ENCODE measurements at places on chromosomes 3 and 15.

DNA sequence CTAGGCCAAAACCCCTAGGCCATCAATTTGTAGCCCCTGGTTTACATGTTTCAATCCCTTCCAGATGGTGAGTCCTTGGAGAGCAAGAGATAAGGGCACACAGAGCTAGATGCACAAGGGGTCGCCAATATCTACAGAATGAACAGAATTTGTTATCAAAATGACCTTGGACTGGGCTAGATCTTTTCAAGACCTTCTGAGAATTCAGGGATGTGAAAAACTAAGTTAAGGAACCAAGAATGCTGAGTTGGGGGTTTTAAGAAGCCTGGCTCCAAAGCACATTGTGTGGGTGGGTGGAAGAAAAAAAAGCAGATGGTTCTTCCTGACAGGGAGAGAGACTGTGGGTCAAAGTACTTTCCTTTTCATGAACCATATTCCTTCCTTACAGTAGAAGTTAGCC, 10.2 kb downstream of the CDCP1 start:
- DNase-seq = no peak

GRCh38 chr15:73617301-73617831, 15.8 kb downstream of the NPTN start:
- no peak for DNase-seq

DNA sequence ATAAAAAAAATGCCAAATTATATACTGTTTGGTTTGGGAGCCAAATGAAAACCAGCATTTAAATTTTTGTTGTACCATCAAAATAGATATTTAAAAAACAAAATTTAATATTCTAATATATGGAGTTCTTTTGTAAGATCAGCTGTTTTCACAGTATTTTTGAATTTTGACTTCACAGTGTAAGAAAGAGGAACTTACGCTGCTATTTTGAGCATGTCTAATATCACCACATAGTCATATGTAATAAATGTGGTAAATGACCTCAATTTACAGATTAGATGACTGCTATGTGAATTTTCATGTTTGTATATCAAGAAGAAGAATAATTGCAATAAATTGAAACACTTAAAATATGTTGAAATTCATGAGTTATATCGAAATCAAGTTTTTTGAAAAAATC, 189.6 kb downstream of the ARRDC4 start:
- no peak for DNase-seq

DNA sequence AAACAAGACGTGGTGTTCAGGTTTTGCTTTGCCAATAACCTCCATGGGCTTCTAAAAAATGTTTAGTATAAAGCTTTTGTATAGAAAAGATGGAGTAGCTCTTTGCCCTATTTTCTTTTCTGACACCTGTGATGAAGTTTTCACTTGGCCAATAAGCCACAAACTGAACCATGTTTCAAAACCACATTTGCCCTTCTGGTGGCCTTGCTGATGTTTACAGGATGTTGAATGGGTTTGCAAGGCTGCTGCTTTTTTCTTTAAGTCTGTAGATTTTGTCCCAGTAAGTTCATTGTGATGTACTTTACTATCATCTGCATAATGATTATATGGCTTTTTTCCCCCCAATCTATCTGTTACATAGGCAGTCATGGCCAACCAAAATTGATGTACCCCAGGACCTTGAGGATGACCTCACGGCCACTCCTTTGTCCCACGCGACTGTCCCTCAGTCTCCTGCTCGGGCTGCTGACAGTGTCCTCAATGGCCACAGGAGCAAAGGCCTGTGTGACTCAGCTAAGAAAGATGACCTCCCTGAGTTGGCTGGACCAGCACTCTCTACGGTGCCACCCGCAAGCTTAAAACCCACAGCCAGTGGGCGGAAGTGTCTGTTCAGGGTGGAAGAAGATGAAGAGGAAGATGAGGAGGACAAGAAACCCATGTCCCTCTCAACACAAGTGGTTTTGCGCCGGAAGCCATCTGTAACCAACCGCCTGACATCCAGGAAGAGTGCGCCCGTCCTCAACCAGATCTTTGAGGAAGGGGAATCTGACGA, 60.8 kb downstream of the SNRK start:
- DNase-seq = peak; percentile 81

DNA sequence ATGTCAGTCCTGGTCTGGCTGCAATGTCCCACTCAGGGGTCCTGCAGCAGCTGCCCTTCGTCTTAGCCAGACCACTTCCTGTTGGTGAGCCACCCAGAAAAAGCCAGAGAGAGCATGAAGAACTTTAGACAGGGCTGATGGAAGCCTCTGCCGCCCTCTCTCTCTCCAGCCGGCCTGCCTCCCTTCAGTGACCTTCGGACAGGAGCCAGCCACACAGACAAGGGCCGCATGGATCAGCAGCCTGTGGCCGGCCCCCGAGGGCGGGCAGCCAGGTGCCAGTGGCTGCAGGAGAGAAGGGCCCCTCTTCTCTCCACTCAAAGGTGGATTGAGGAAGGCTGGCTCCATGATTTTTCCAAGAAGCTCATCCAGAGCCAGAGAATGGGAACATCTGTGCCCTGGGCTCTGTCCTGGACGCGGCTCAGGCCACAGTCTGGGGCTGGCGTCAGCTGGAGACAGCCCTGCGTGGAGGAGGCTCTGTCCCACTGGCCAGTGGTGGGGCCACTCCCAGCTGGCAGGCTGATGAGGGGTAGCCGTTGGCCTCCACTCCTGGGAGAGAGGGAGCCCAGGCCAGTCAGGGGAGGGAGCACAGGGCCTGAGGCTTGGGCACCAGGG, 42.9 kb downstream of the ISG20 start:
- DNase-seq = no peak

- no peak for DNase-seq
Observed at GRCh38 chr15:92071045-92071634, 217.6 kb downstream of the SLCO3A1 start.

DNA sequence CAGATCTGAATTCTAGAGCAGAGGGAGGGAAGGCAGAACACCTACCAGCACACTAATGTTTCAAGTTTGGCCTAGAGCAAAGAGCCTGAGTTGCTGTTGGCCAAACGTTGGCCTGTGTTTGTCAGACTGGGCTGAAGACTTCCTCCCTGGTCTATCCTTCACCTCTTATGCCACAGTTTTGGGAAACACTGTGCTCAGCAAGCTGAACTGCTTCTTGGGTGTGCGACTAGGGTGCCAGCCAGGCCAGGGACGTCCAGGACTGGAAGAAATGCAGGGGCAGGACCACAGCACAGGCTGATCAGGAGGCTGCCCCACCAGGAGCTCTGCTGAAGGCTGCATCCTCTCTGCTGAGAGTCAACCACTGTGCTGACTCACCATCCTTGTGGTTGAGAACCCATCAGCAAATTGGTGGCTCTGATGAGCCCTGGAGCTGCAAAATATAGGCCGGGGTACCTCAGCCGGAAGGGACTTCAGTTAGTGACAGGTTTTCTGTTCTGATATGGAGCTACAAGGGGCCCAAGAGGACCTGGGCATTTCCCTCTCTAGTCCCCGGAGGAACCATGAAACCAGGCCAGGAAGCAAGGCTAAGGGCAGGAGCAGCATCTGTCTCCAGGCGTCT, 131.6 kb upstream of the RASGRP1 start:
- DNase-seq = peak; percentile 54

GRCh38 chr3:150920236-150920635, 15.0 kb upstream of the MINDY4B start:
- no peak for DNase-seq

DNA sequence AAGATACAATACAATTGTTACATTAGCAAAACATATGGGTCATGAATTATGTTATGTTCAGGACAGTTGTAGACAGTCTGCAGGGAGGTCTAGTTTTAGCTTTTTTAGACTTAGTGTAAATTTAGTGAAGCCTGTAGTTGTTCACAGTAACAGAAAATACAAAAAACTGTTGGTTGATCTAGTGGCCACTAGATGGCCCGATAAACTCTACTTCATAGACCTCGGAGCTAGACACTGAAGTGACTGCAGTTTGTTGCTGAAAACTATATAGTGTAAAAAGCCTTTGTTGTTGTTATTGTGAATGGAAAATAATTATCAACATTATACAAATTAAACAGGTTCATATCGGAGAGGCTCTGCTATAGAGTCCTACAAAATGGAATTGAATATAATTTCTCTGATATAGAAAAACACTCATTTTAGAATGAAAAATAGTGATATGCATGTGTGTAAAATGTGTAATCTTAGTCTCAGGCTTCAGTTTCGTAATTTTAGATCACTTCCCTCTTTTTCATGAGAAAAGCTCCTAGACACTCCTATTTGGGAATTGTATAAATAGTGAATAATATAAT, 18.3 kb downstream of the MAGEL2 start:
- DNase-seq = no peak

GRCh38 chr3:15781131-15781530, 16.6 kb downstream of the ANKRD28 start:
- DNase-seq = no peak

DNA sequence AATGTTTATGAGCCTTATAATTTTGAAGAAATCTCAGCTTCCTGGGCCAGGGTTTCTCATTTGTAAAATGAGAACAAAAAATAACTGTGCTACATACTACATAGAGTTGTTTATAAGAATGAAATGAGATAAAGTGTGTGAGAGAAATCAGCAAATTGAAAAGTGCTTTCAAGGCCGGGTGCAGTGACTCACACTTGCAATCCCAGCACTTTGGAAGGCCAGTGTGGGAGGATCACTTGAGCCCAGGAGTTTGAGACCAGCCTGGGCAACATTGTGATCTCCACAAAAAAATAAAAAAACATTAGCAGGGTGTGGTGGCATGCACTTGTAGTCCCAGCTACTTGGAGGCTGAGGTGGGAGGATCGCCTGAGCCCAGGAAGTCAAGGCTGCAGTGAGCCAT, 22.4 kb downstream of the FOXB1 start:
- DNase-seq = no peak

GRCh38 chr3:123347205-123347604, 101.7 kb downstream of the ADCY5 start:
- DNase-seq = no peak

- DNase-seq = no peak
Observed at GRCh38 chr3:169865176-169865767, 4.5 kb downstream of the LRRC31 start.

GRCh38 chr15:85679231-85679630, 115.5 kb downstream of the KLHL25 start:
- no peak for DNase-seq

Data from central memory CD4-positive, alpha-beta T cell (primary cell).